Heart right ventricle (tissue), 16 donors: ENCODE measurements at places on chromosomes 3 and 15. TPM values are rescaled to one million over a fixed set of nuclear protein-coding genes. Genes with fewer than 3 reads are reported as not detected.

Gene C3orf22
- 0.26 TPM for total RNA-seq

Gene TXNRD3
- 4.7 TPM for total RNA-seq

Gene CCR8
- not detected for total RNA-seq

Gene CFAP44
- total RNA-seq: 1.9 TPM

Gene STRC
- not detected for total RNA-seq

Gene RNF168
- total RNA-seq: 32.8 TPM

Gene CDC25A
- 1.2 TPM for total RNA-seq

Gene TMEM207
- total RNA-seq: not detected

Gene CNTN6
- total RNA-seq: not detected

Gene HOMER2
- 62.1 TPM for total RNA-seq

Gene VWA5B2
- not detected for total RNA-seq

Gene TERC
- 5.1 TPM for total RNA-seq
